ENCODE measurements at places on chromosomes 7 and 10.

DNA sequence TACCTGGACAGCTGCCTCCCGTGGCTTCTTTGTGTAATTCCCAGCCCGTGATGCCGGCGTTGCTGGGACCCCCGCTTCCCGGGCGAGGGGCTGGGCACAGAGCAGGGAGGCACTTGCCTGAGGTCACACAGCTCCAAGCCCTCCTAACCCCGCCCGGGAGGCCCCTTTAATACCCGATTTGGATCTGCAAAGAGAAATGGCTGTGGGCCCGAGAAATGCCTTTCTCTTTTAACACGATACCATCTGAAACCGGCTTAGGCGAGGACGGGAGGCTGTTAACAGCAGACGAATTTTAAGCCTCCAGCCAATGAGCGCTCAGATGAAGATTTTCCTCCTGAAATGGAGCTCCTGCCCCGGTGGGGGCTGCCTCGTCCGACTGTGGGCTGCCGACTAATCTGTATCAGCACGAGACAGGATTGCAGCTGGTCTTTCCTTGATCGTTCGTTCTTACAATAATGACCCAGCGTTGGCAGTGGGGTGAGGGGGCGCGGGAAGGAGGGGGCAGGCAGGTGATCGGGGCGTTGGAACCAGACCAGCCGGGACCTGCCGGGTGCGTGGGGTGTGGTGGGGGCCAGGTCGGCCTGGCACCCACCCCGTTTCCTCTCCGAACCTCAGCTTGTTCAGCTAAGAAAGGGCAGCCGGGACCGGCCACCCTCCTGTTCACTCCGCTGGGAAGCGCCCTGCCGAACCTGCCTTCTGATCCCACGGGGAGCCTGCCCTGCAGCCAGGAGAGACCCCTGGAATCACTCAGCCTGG lies 36.2 kb upstream of the FOXL3 start:
- no peak for DNase-seq

- DNase-seq: no peak
Measured at GRCh38 chr7:84998665-84999064, 188.2 kb downstream of the SEMA3D start.

- DNase-seq: no peak
Measured at GRCh38 chr10:14481752-14482151, 151.0 kb upstream of the FRMD4A start.

GRCh38 chr10:82544377-82544776 lies 669.4 kb downstream of the NRG3 start:
- DNase-seq: no peak

DNA sequence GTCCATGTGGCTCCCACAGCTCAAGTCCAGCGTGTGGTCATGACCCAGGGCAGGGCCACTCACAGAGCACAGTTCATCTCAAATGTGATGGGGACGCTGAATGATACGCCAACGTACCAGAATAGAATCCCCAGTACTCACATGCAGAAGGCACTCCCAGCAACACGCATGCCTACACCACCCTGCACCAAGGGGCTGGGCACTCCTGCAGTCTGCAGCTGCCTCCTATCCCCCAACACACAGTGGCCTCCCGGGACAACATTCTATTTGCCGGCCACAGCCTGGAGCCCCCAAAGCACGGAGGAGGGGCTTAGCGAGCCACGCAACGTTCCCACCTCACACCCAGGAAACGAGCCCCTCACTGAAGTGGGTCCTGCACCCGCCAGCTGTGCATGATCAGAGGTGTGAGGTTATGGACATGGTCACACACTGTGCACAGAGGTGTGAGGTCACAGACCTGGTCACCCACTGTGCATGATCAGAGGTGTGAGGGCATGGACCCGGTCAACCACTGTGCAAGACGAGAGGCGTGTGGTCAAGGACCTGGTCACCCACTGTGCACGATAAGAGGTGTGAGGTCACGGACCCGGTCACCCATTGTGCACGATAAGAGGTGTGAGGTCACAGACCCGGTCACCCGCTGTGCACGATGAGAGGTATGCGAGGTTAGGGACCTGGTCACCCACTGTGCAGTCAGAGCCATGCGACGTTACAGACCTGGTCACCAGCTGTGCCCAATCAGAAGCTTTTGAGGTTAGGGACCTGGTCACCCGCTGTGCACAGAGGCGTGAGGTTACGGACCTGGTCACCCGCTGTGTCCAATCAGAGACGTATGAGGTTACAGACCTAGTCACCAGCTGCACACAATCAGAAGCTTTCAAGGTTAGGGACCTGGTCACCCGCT lies 182.8 kb downstream of the DIP2C start:
- no peak for DNase-seq

Measured in stimulated activated CD8-positive, alpha-beta memory T cell treated with anti-CD3 and anti-CD28 coated beads, Interleukin-4, amount 100 ng/mL, for 4 hours (primary cell).